ENCODE measurements at places on chromosomes 16 and 17.

DNA sequence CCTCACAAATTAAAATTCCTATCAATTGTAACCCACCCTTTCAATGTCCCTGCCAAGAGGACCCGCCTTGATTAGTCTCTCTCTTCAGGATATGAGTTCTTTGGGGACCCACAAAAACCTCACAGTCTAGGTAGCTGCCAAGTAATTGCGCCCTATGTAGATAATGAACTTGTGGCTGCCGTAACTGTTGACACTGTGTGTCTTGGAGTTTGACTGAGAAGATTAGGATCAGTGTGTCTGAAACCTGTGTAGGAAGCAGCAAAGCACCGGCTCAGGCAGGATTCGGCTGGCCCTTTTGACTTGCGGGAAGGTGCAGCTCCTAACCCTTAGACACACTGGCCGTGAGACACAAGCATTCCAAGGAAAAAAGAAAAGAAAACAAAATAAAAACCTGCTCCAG, 17.8 kb upstream of the SLC6A4 start:
- peak; percentile 35 for DNase-seq

GRCh38 chr17:72531729-72532128, 410.9 kb downstream of the SOX9 start:
- no peak for DNase-seq

DNA sequence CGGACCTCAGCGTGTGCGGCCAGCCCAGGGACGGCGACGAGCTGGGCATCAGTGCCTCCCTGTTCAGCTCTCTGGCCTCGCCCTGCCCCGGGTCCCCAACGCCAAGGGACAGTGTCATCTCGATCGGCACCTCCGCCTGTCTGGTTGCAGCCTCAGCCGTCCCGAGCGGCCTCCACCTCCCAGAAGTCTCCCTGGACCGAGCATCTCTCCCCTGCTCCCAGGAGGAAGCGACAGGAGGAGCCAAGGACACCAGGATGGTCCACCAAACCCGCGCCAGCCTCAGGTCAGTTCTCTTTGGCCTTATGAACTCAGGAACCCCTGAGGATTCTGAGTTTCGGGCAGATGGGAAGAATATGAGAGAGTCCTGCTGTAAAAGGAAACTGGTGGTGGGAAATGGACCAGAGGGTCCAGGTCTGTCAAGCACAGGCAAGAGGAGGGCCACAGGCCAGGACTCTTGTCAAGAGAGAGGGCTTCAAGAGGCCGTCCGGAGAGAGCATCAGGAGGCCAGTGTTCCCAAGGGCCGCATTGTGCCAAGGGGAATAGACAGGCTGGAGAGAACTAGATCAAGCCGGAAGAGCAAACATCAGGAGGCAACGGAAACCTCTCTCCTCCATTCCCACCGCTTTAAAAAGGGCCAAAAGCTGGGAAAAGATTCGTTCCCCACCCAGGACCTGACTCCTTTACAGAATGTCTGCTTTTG, 825 bp downstream of the HASPIN start:
- DNase-seq: no peak

- no peak for DNase-seq
Observed at GRCh38 chr16:25691519-25692091, at the start of gene HS3ST4. HS3ST4 (plus strand) TSS chr16:25691959.

DNA sequence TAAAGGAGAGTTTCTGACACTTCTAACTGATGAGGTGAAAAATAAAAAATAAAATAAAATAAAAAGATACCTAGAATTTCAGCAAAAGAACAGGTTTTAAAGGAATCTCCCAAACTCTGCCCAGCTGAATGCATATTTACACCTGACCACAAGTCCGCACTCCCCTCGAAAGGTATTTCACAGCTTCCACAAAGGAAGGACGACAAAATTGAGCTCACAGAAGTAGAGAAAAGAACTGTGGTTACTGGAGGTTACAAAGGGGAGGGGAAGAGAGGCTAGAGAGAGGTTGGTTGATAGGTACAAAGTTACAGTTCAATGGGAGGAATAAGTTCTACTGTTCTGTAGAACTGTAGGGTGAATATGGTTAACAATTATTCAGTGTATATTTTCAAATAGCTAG, 5.0 kb downstream of the LITAF start:
- DNase-seq: no peak

DNA sequence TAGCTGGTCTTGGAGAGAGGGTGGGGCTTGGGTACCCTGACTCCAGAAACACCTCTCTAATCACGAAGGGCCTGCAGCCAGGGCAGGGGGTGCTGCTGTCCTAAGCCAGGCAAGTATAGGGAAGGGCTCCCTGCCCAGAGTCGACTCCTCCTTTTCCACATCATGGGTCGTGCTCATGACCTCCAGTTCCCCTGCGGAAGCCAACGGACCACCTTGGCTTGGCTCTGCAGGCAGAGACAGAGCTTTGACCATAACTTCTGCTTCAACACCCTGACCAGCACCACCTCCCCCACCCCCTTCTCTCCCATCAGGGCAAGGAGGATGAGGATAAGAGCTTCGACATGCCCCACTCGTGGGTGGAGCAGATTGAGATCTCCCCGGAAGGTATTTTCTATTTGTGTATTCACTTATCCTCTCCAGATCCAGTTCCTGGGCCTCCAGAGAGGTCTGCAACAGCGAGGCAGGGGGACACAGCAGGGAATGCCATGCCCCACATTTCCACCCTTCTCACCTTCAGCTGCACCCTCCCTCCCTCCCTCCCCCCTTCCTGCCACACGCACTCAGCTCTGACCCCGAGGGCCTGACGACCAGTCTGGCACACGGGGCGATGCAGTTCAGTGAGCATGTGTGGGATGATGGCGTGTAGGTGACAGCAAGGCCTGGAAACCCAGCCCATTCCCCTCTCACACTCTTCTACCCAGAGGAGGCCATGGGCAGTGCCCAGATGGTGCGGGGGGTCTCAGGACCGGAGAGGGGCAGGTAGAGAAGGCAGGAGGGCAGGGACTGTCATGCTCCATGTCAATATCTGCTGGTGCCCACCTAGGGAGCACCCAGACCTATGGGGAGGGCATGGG, 14.0 kb upstream of the KATNB1 start:
- no peak for DNase-seq

- no peak for DNase-seq
Observed at GRCh38 chr16:75317101-75317522, 65.7 kb upstream of the BCAR1 start.

- no peak for DNase-seq
Observed at GRCh38 chr17:31418773-31419350, 27.4 kb downstream of the RAB11FIP4 start.

GRCh38 chr16:19912455-19913339, 28.0 kb upstream of the GPRC5B start:
- DNase-seq: no peak

DNA sequence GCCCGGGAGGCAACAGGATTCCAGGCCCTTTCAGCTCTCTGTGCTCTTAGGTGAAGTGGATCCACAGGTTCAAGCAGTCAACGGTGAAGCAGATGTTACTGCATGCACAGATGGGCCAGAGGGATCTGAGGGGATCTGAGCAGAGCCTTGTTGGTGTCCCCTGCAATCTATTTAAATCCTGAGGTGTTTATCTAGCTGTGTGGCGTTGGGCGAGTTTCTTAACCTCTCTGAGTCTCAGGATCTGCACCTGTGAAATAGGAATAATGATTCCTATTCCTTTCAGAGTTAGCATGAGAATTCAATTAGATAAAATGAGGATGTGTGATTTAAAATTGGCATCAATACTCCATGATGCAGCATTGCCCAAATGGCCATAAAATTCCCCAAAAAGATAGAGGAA, 237.3 kb upstream of the CDH5 start:
- no peak for DNase-seq

- no peak for DNase-seq
Observed at GRCh38 chr16:20331635-20332034, 4.3 kb upstream of the GP2 start.

- DNase-seq: no peak
Observed at GRCh38 chr17:10077561-10078299, 120.7 kb downstream of the GAS7 start.

GRCh38 chr16:8874388-8874787, 5.6 kb upstream of the CARHSP1 start:
- no peak for DNase-seq

DNA sequence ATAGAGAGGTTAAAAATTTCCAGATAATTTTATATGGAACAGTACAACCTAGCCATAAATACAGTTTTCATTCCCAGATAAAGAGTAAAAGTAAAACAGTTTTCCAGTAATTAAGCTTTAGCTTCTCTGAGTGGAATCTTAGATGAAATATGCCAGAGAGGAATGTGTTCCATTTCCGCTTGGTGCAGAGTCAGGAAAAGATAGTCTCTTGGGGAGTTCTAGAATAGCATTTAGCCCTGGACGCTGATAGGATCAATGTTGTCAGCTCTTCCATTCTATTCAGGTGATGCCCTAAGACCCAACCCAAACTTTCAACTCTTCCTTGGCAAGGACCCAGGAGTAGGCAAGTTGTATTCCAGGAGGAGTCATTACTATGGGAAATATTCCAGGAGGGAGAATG, 30.9 kb upstream of the ABCA3 start:
- DNase-seq: no peak

- DNase-seq: no peak
Observed at GRCh38 chr16:11677451-11677951, 9.2 kb downstream of the SNN start.

DNA sequence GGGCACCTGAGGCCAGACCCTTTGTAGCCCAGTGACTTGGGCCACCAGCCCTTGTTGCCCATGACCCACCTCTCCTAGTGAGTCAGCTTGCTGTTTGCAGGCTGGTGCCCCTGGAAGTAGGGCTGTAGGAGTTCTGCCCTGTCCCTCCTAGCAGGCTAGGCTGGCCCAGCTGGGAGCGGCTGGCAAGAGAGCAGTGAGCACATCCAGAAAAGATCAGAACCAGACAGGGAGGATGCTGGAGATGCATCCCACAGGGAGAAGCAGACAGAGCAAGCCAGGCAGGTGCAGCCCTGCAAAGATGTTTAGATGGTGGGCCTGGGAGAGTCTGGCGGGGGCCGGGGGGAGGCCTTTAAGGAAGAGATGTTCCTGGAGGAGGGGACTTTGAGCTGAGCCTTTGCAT, 2.4 kb downstream of the SLC5A10 start:
- no peak for DNase-seq

GRCh38 chr17:56125830-56126819, 27.1 kb upstream of the ANKFN1 start:
- no peak for DNase-seq

GRCh38 chr17:2749784-2750181, 331 bp upstream of the CCDC92B start:
- peak; percentile 22 for DNase-seq

- no peak for DNase-seq
Observed at GRCh38 chr17:15231851-15232516, 33.1 kb downstream of the PMP22 start.

DNA sequence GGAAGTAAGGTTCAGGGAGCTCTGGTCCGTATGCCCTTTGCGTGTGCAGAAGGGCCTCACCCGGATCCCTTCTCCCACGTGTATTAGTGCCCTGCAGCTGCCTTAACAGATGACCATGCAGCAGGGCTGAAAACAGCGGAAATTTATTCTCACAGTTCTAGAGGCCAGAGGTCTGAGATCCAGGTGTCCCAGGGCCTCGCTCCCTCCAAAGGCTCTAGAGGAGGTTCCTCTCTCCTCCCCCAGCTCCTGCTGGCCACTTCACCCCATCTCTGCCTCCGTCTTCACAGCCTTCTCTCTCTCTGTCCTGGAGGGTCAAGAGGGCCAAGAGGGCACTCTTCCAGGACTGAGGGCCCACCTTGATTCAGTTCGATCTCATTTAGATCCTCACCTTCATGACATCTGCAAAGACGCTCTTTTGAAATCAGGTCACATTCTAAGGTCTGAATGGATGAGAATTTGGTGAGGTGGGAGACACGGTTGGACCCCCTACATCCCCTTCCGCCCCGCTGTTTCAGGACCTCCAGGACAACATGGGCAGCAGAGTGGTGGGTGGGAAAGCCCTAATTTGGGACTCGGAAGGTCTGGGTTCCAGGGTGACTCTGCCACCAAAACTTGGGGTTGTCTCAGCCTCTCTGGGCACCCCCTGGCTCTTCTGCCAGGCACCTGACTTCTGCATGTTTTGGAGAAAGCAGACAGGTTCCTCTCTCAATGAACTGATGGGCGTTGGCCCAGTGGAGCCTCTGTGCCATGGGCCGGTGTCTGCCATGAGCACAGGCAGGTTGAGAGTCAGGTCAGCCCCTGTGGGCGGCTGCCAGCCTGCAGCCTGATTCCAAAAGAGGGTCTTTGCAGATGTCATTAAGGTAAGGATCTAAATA, 361.2 kb downstream of the SEC14L1 start:
- no peak for DNase-seq

- DNase-seq: no peak
Observed at GRCh38 chr17:13384626-13385025, 217.1 kb downstream of the HS3ST3A1 start.

GRCh38 chr16:11799509-11800381, 2.7 kb upstream of the ZC3H7A start:
- no peak for DNase-seq

- DNase-seq: no peak
Observed at GRCh38 chr17:51079049-51079448, 41.6 kb downstream of the SPAG9 start.

GRCh38 chr17:82898976-82899514, 59.2 kb upstream of the ZNF750 start:
- no peak for DNase-seq

GRCh38 chr16:1002399-1003166, 21.0 kb downstream of the SOX8 start:
- DNase-seq: peak; percentile 63

GRCh38 chr17:64728041-64728695, 66.1 kb upstream of the SMURF2 start:
- no peak for DNase-seq

DNA sequence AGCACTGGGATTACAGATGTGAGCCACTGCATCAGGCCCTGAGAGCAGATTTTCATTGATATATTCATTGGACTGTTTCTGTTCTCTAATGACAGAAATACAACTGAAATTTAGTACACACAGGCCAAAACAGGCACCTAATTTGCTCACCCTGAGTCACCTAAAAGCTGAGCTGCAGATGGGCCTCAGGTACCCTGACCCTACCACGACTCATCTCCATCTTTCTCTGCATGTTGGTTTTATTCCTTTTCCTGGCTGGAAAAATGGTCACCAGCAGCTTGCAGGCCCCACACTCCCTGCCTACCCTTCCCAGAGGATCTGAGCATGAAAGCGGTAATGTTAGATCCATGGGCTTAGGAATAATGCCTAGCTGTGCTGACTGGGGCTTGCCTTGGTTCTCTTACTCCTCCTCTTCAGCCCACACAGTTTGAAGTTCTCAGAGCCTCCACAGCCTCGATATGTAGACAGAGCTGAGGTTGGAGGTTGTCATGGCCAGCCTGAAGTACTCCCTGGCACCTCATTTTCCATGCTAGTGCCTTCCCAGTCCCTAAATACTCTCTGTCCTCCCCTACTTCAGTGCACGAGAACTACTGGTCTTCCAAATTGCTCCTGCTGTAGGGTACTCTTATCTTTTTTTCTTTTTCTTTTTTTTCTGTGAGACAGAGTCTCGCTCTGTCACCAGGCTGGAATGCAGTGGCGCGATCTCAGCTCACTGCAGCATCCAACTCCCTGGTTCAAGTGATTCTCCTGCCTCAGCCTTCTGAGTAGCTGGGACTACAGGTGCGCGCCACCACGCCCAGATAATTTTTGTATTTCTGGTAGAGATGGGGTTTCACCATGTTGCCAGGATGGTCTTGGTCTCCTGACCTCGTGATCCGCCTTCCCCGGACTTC, 51.1 kb downstream of the CENPV start:
- no peak for DNase-seq

Measured in breast epithelium (tissue), 4 donors.